CD4-positive, alpha-beta T cell treated with Interleukin-10 for 1 hour (primary cell): ENCODE measurements at places on chromosomes 3 and 15.
A peak's percentile ranks its signal among the peaks of the same experiment; 100 is the strongest.

- DNase-seq = peak; percentile 67
Observed at GRCh38 chr15:80999623-81000036, 1.1 kb upstream of the TLNRD1 start.

DNA sequence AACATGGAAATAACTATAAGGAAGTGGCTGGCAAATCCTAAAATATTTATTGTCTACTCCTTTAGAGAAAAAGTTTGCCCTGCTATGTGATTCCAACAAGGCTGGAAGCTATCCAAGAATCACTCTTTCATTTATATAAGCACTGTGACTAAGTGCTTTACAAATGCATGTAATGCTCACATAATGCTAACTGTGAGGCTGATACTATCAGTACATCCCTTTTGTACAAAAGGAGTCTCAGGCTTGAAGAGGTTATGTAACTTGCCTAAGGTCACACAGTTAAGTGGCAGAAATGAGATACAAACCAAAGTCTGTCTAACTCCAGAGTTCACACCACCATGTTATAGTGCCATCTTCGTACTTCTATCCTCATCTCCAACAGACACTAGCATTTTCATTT lies 17.0 kb downstream of the TOPBP1 start:
- DNase-seq = no peak

GRCh38 chr3:182896553-182896952 lies 83.8 kb downstream of the DCUN1D1 start:
- DNase-seq = no peak

DNA sequence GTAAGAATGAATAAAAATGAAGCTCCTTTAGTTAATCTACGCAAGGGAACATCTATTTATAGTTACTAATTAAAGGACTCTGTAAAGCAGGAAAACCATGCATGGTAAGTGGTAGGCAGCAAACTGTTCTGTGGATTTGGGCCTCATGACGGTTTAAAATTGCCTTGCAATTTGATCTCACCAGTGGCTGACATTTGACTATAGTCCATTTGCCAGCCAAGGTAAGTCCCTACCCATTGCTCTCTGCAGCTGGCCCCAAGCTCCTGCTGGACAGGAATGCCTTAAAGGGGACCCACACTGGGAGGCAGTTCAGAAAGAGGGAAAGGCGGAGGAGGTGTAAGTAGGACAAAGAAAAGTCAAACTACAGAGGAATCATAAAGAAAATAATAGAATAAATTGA lies 203.3 kb downstream of the PLCL2 start:
- no peak for DNase-seq

- no peak for DNase-seq
Observed at GRCh38 chr3:157494581-157495281, 8.5 kb downstream of the VEPH1 start.

DNA sequence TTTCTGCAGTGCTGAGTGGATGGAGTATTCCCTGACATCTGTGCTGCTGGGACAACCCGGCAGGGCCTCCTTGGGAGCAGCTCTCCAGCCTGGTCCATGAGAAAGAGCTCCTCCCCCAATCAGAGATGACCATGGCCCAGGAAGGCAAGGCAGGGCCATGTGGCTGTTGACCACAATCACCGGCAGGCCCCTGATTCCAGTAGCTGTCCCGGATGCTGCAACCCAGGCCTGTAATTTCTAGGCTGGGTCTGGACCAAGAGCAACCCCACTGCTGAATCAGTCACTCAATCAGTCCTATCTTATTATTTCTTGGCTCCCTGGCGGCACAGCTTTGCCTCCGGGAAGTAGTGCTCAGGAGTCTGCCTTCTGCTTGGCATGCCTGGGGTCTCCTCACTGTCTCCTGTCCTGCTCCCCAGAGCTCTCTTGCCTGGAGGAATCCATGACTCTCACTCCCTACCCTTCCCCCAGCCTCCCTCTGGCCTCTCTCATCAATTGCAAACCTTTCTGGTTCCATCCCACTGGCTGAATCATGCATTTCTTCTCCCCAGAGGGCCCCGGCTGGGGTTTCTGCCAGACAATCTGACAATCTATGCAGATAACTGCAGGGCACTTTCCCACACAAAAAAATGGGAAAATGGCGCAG lies 32.6 kb upstream of the ITGA11 start:
- DNase-seq = no peak

GRCh38 chr3:42728056-42728455 lies 25.5 kb upstream of the HHATL start:
- no peak for DNase-seq

- no peak for DNase-seq
Observed at GRCh38 chr3:59990915-59991314, 941.1 kb upstream of the CFAP20DC start.

DNA sequence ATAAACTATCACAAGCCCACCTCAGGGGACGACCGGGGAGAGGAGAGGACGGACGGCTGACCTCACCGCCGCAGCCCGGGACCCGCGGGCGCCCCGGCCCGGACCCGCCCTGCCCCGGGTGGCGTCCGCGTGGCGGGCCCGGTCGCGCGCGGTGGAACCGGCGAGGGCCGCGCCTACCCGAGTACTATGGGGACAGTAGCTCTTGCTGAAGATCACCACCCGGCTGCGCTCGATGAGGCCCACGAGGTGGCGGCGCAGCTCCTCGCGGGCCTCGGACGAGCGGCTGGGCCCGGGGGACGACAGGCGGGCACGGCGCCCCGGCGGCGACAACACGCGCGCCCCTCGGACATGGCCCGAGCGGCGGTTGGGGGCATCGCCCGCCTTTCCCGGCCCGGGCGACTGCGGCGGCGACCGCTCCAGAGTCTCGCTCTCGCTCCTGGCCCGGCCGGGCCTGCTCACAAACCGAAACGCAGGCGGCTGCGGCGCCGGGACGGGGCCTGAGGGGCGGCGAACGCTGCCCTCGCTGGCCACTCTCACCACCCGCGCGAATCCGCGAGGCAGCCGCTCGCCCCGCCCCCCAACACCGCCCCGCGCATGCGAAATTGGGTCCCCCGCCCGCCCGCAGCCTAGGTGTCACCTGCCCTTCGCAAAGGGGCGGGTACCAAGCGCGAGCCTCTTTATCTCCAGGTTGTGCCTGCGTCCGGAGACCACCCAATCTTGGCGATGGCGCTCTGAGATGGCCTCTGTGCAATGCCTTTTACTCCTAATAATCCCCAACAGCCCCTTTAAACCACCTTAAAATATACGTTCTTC lies at the start of gene TXNRD3:
TXNRD3 (minus strand) TSS at position 554 of the 813 bp plus-strand sequence.
- DNase-seq = peak; percentile 70

- DNase-seq = no peak
Observed at GRCh38 chr3:175312791-175313190, 453.7 kb downstream of the NAALADL2 start.

- DNase-seq = no peak
Observed at GRCh38 chr15:99645951-99646350, 80.2 kb downstream of the MEF2A start.

DNA sequence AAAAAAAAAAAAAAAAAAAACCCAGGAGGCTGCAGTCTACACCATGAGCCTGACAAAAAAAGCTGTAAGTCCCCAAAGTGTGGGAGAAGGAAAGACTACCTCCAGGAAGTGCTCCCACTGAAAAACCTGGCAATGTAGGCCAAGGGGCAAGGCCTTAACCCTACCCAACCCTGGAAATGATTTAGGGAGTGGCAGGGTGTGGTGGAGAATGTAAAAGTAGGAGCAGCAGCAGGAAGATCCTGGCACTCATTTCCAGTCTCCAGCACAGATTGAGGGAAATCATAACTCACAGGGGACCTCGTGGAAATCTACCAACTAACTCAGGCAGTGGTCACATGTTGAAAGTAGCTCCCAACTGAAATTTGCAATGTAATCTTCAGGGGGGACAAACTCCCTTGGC lies 839.5 kb downstream of the EPHA3 start:
- no peak for DNase-seq

- DNase-seq = no peak
Observed at GRCh38 chr3:174488527-174488926, 370.6 kb upstream of the NAALADL2 start.

DNA sequence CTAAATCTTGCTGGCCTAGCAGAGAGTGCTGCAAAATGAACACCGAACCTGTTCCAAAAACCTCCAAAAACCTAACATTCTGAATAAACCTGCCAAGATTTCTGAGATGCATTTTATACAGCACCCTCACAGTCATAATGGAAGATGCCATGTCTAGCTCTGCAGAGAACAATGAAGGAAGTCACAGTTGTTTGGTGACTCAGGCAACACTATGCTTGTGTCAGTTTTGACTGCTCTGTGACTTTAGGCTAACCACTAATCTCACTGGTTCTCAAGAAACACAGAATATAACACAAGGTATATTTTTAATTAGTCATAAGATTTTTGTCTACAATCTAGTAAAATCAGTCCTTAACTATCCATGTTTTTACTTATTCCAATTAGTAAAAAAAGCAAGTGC lies 606.6 kb downstream of the TBL1XR1 start:
- DNase-seq = no peak

DNA sequence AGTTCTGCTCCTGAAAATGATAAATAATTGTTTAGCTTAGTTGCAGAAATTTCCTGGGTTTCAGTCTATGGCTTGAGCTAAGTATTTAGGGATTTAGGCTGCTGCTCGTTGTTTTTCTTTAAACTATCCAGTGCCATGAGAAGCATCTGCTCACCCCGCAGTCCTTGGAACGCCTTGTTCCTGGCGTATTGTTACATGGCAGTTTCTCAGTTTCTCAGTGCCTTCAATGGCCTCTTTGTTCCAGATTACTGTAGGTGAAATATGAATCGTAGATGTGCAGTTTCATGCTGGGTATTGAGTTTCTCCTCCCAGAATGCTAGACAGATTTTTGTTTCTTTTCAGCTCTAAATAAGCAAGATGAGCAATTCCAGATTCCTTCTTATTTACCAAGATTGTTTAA lies 269.5 kb upstream of the GBE1 start:
- DNase-seq = no peak

DNA sequence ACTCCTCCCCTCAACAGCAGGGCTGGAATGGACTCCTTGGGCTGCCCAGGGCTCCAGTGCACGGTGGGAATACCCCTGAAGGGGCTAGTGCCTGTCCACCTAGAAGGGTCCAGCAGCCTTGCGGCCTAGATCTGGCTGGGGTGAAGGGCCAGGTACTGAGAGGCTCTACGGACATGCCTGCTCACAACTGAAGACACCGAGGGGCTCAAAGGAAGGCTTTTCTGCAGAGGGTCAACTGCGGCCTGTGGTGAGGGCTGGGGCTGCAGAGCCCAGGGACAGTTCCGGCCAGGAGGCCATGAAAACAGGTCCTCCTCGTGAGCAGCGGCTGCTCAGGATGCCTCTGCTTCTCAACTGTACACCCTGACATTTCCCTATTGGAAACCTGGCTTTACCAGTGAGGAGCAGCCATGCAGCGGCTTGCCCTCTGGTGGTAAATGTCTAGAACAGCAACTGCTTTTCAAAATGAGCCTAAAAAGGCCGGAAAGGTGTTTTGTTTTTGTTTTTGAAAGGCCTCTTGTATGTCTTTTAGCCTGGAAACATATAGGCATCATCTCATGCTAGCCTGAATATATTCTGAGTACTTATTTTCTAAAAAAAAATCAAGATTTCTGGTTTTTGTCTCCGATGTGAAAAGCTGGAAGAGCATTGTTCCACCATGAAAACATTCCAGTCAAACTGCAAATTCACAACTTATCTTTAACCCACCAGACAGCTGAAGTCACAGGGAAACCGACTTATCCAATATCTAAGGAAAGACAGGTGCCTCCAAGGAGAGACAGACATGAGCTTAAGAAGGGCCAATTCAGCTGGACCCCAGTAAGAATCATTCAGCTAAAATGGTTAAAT lies 163.4 kb downstream of the KLF13 start:
- DNase-seq = peak; percentile 67

- peak; percentile 48 for DNase-seq
Observed at GRCh38 chr15:101167753-101168462, 83.9 kb downstream of the CHSY1 start.

GRCh38 chr15:49103002-49103401 lies 52.4 kb downstream of the COPS2 start:
- no peak for DNase-seq

- no peak for DNase-seq
Observed at GRCh38 chr3:116442331-116443021, 2.8 kb downstream of the LSAMP start.

DNA sequence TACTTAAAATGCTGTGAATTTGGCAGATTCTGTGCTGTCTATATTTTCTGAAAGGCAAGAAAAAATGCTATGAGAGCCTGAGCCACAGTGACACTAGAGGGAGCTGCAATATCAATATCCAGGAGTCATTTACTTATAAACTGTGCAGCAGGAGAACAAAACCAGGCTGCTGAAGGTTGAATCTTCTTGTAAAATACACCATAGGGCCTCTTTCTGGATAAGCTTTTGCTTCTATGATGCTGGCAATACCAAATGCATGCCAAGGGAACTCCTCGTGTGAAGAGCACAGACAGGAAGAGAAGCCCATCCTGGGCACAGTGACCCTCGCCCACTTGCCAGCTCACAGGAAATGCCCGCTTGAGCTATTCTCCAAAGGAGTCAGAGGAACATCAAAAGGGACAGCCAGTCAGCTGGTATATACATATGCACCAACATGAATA lies 48.0 kb upstream of the TSPAN3 start:
- peak; percentile 62 for DNase-seq

- DNase-seq = no peak
Observed at GRCh38 chr3:39531066-39531465, 63.6 kb downstream of the MOBP start.

GRCh38 chr3:72748659-72749058 lies 99.6 kb downstream of the SHQ1 start:
- no peak for DNase-seq

- DNase-seq = no peak
Observed at GRCh38 chr3:109132801-109133473, 3.6 kb upstream of the C3orf85 start.

DNA sequence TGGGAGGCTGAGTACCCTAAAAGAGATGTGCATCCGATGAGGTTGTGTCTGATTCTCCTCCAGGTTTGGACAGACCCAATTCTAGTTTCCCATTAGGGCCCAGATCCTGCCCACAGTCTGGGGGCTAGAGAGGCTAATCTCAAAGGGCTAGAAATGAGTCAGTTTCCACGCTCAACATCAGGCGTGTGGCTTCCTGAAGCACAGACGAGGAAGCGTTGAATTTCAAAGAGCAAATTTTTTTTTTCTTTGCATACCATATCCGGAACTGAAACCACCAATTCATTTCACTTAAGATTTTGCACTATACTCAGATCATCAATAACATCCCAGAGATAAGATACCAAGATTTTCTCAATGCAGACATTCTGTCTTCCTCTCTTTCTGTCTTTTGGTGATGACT lies 173.8 kb upstream of the BCL6 start:
- peak; percentile 70 for DNase-seq

- no peak for DNase-seq
Observed at GRCh38 chr15:69462030-69462492, 9.4 kb downstream of the RPLP1 start.
